ENCODE measurements at places on chromosomes 3 and 15.

- DNase-seq = peak; percentile 35
Observed at GRCh38 chr3:64748244-64748904, 60.6 kb upstream of the ADAMTS9 start.

GRCh38 chr3:3101660-3102458 lies 8.3 kb downstream of the IL5RA start:
- DNase-seq = no peak

GRCh38 chr3:42012935-42013690 lies 51.2 kb upstream of the ULK4 start:
- peak; percentile 41 for DNase-seq

DNA sequence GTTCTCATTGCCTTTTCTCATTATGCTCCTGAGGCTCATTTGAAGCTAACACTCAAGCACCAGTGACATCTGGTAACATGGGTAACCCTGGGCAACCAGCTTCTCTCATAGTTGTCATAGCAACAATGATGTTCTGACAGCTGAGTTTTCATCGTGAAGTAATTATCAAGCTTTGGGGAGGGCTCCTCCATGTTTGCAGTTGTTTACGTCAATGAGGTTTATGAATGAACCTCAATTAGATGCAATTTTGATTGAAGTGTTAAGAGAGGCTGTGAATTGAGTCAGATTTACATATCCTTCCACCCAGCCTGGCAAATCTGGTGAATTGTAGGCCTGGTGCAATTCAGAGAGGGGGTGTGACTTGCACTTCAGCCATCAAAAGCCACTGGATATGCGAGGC lies 119.3 kb upstream of the CHD2 start:
- DNase-seq = peak; percentile 43

- peak; percentile 67 for DNase-seq
Observed at GRCh38 chr15:89457086-89457485, 39.3 kb downstream of the RHCG start.

DNA sequence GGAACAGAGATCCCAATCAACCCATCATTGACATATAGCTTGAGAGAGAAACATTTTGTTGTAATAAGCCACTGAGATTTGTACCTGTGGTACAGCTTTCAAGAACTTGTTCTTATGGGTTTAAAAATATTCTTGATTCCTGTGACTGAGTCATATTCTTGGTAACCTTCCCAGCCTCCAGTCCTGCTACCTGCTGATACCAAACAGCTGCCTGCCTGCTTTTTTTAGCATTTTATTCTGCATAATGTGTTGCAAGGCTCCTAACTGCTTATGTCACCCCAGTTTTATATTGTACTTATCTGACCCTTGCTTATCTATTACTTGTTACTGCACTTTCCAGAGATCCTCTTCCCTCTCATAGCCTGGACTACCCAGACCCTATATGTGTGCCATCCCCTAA lies 349.3 kb upstream of the SOX2 start:
- DNase-seq = no peak

DNA sequence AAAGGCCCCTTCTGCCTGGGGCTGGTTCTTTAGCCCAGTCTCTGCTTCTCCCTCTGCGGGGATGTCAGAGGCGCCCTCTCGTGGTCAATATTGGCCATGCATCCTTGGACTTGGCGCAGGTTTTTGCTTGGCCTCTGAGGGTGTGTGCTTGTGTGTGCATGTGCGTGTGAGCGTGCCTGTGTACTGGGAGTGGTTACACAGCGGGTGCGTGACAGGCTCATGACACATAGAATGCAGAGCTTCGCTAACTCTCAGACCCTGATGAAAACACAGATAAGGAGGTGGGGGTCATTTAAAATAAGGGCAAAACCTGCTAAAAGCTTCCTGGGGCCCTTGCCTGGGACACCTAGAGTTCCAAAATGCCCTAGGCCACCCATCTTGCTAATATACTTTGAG lies 160.9 kb downstream of the SMAD6 start:
- peak; percentile 81 for DNase-seq

DNA sequence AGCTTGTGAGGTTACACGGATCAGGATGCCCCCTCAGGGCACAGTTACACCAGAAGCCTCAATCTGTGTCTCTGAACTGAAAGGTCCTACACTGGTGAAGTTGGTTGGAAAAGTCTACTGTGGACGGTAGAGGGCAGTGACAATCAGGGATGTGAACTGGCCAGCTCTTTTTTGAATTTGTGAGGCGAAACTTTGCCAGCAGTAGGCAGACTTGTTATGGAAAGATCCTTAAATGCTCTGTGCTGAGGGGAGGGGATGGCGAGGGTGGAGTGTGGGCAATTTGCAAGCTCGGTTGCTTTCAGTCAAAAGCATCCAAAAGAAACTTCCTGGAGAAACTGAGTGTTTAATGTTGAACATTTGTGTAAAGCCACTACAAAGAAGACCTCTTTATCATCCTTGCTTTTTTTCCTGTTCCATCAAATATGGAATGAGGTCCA lies 127.4 kb upstream of the ABHD17C start:
- peak; percentile 52 for DNase-seq

DNA sequence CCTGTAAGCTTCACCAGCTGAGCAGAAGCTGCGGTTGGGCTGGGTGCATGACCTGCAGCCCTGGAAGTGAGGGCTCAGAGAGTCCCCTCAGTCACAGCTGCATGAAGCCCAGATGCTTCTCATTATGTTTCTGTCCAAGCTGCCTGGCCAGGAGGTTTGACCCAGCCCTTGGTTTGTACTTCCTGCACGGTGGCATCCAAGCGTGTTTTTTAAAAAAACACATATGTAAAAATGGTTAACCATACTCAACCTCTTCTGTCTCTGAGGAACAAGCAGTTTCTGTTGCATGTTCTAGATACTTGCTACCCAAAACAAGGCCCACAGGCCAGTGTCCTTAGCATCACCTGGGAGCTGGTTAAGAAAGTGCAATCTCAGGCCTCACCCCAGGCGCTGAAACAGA lies 76.0 kb upstream of the ATP10A start:
- DNase-seq = no peak

DNA sequence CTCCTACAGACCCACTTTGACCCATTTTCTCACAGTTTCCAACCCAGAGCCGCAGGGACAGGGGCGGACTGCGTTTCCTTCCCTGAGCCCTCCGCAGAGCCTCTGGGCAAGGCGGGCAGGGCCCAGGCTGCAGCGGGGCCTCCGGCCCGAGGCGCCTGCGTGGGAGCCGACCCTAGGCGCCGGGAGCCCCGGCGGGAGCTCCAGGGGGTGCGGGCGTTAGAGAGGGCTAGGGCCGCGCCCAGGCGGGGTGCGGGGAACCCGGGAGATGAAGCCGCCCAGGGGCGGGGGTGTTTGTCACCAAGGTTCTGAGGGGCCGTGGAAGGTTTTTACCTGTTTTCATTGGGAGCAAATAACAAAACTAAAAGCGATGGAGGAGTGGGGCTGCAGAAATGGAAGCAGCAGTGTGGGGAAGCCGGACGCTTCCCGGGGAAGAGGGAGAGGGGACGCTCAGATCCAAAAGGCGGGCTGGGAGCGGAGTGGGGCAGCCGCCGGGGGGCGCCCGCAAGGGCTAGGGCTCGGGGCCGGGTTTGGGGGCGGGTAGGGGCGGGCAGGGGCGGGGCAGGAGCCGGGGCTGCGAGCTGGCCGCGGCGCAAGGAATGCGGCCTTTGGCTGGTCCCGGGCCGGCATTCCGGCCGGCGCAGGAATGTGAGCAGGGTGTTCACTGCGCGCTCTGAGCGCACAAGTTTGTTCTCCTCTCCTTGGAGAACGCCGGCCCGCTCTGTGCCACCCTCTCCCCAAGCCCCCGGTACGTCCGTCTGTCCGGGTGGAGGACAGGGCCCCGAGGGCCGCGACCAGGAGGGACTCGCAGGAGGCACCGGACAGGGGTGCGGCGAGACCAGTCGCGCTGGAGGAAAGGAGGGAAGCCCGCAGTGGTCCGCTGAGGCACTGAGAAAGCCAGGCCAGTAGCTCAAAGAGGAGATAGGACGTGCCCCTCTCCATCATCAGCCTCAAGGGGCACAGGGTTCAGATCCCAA lies 61.1 kb downstream of the AMOTL2 start:
- DNase-seq = no peak

DNA sequence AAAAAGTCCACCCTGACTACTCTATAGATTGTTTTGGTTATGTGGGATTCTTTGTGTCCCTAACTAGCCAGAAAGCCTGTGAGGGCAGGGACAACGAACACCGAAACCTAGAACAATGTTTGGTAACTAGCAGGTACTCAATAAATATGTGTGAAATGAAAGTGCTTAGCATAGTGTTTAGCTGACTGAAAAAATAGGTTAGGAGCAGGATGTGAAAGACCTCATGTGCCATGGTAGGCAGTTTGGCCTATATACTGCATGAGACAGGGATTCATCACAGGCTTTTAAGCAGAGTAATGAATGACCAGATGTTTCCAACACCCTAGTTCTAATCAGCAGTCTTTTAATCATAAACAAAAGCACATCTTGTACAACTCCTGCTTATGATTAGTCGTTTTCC lies 64.2 kb downstream of the MYO5A start:
- no peak for DNase-seq

- DNase-seq = peak; percentile 56
Observed at GRCh38 chr15:99476413-99477222, 89.2 kb upstream of the MEF2A start.

DNA sequence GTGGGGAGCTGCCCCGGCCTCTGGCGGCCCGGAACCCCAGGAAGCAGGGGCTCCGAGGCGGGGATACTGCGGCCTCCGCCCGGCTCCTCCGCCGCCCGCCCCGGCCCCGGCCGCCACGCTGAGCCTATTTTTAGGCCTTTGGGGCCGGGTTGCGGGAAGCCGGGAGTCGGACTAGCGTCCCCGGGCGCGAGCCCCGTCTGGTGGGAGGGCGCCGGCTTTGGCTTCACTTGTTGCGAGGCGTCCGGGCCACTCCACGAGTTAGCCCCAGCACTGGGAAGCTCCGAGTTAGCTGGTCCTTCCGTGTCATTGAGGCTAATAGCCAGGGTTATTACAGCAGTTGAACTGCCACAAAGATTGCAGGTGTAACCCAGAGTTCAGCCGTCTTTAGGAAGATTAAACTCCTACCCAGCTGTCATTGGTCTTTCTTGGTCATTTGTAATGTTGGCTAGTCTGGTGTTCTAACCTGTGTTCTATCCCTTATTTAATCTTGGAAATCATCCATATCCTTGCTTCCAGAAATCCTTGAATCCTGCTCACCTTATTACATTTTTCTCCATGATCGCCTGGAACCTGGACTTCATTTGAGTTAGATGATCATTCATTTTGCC lies 791 bp downstream of the GYG1 start:
- DNase-seq = peak; percentile 43

DNA sequence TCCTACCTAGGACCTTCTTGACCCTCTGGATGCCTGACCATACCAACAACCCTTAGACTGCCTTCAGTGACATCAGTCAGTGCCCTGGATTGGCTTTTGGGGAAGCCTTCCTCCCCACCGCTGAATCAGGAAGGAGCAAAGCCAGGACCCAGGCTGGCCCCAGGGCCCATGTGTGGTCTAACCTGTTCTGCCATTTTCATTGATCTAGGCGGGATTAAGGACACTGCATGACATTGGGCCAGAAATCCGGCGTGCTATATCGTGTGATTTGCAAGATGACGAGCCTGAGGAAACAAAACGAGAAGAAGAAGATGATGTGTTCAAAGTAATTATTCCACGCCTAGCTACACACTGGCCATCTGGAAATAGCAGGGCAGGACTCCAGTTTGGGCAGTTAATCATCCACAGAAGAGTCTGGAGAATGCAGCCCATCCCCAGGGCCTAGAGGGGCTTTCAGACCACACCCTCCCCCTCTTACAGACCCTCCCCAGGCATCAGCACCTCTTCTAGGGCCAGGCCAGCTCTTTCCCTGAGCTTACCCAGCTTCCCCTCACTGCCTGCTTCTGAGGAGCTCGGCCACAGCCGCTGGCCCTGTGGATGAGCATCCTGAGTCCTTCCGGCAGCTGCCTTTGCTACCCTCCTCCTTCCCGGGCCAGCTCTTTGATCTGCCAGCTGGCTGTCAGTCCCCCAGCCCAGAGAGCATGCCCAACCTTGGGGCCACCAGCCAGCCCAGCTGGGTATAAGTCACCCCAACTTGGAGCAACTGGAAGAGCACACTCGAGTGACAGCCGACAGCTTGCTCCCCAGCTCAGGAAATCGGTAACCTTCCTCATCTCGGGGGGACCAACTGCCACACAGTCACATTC lies 45.9 kb downstream of the CHDH start:
- peak; percentile 11 for DNase-seq

GRCh38 chr3:47581422-47581821 lies 2.8 kb upstream of the CSPG5 start:
- DNase-seq = no peak

DNA sequence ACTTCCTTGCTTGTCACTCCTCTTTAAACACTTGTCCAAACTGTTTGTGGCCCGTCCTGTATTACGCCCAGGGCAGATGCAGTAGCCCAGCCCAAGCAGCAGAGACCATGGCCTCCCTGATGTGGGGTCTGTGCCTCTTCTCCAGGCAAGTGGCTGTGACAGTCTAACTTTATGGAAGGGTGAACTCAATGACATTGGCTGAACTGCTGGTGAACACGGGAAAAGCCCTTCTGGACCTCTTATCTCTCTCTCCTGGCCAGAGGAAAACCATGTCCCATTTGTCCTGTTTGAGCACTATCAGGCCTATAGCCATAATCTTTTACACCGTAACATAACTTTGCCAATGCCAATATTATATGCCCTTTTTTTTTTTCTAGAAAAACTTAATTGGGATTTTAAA lies 67.6 kb downstream of the SMAD3 start:
- no peak for DNase-seq

GRCh38 chr3:46701181-46701939 lies at the start of gene TMIE:
Gene TMIE, plus strand, starts transcription at chr3:46701392. Its CDS starts 96 bp downstream, at chr3:46701488.
- DNase-seq = no peak

DNA sequence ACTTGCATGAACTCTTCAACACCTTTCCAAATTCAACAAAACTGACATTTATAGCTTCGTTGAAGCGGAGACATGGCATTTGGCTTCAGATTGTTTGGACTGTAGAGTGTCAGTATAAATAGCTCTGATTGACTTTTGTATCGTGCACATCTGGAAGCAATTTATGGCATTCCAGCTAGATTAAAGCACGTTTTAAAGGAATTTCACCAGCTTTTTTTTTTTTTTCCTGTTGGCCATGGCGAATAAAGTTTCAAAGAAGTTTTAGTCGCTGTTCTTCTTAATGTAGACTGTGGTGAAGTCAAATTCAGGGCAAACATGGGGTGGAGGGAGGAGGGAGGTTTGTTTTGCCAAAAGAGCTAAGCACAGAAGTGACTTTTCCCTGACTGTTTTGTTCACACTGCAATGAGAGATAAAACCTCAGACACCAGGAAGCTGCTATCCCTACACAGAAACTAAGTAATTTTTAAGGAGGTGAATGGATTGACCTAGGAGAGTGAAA lies 391.0 kb upstream of the RARB start:
- no peak for DNase-seq

- no peak for DNase-seq
Observed at GRCh38 chr3:183259087-183259486, 6.0 kb downstream of the B3GNT5 start.

GRCh38 chr3:52029053-52029452 lies 27.3 kb downstream of the DUSP7 start:
- DNase-seq = no peak

DNA sequence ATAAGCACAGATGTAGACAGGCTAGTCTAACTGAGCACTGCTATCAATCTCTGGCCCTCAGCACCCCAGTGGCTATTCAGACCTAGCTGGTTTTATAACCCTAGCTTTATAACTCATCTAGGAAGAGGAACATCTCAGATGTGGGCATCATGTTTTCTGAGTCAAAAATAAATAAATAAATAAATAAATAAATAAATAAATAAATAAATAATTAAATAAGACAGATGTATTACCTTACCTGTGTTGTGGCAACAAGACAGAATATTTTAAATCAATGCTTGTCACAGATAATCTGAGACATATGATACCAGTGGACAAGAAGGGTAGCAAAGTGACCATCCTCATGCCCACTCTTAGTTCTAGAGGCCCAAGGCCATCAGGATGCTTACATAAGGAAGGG lies 52.2 kb downstream of the EFHB start:
- DNase-seq = no peak

Data from SK-N-DZ (cell line).